ENCODE measurements at places on chromosomes 7 and 10.

DNA sequence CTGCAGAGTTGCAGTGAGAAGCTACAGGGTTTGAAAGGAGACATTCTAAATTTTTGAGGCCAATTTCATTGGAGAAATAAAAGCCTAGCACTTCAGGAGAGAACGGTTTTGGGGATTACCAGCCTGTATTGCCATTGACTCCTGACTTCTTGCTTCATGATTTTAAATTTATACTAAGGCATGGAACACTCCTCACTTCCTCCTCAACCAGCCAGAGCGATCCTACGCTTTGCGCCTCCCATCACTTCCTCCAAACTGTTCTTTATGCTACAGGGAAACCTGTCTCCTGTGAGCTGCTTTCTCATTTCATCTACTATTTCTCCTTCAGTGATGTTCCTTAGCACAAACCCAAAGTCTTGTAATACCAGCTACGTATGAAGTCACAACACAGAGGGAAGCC, 495.1 kb downstream of the SUGCT start:
- DNase-seq, result no peak

- no peak for DNase-seq
Measured at GRCh38 chr10:17616403-17617030, 657 bp downstream of the HACD1 start.

GRCh38 chr10:73950155-73950948, 39.4 kb downstream of the PLAU start:
- DNase-seq, result no peak

- no peak for DNase-seq
Measured at GRCh38 chr7:128910569-128910945, at the start of gene KCP. Gene KCP, minus strand, starts transcription at chr7:128910709. Its CDS starts 33 bp downstream, at chr7:128910676.

DNA sequence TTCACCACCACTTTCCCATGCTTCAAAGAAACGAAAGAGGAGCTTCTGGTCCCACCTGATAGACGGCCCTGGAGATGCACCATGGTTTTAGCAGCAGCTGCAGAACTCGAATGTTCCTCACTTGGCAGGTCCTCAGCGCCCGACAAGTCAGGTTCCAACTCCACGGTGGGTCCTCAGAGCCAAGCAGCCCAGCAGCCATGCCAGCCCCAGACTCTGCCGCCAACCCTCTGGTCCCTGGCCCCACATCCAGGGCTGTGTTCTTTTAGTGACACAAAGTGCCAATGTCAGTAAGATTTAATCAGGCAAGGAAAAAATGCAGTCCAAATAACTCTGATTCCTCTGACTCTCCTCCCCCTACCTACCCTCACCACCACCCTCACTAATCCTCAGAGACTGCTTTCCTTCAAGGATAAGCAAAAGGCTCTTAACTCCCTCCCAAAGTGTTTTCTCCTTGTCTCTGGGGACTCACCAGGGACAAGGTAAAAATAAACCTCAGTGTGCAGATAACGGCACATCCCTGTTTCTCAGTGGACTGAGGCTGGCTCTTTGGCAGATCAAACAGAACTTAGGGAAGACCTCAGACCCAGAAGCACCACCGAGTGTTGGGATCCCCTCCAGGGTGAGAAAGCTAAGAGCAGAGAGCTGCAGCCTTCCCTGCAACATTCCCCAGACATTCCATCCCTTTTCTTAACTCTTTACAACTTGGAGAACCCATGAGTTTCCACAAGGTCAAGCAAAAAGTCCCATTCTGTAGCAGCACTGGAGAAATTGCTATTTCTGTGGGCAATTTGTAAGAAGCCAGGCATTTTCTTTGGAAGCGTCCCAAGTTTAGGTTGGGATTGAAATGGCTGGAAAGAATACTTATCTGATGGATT, 358.9 kb downstream of the FRMD4A start:
- DNase-seq, result no peak

DNA sequence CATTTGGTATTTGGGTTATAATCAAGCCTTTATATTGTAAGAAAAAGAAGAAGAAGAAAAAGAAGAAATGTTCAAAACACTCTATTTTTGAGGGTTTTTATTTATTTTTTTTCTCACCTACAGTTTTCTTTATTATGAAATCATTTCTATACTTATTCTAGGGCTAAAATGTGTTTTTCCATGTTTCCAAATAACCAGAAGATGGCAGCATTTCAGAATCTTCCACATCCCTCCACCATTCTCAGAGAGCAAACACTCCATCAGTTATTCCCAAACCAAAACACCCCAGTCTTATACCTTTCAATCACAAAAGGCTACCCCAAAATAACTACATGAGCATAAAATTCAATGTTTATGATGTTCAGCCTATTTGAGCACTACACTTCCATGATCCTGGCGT, 38.7 kb upstream of the PPP1R17 start:
- no peak for DNase-seq

DNA sequence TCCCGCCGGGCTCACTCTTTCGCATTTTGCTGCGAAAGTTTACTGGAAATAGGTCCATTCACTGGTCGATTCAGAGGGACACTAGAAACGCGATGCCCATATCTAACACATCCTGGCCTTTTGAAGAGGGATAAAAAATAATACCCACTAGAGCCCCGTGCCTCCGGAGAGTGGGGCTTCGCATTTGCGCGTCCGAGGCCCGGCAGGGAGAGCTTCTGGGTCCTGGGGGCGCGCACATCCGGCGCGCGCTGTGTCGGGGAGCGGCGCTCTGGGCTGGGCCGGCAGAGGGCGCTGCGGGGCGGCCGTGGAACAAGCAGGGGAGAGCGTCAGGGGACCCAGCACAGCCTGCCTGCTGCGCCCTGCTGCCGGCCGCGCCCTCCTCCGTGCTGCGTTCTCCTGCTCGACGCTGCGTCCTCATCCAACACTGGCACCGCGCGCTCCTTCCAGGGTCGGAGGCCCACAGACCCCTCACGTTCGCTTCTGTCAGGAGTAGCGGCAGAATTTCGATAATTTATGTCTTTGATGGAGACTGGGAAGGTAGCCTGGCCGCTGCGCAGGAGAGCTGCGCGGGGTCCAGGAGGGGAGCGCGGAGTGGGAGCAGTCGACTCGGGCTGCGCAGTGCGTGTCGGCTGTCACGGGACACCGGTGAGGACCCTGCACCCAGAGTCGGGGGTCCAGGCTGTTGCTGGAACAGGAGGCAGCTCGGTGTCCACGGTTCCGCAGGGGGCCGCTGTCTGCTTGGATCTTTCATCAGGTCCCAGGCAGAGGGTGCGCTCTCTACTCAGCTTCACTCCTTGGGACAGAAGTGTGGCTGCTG, 41.5 kb upstream of the ZNF32 start:
- DNase-seq, result peak; percentile 43

GRCh38 chr10:31875608-31876007, 53.0 kb downstream of the ARHGAP12 start:
- DNase-seq, result no peak

- DNase-seq, result no peak
Measured at GRCh38 chr10:15852111-15852557, 8.2 kb downstream of the MINDY3 start.

- no peak for DNase-seq
Measured at GRCh38 chr10:76463111-76463510, 1031.7 kb downstream of the LRMDA start.

DNA sequence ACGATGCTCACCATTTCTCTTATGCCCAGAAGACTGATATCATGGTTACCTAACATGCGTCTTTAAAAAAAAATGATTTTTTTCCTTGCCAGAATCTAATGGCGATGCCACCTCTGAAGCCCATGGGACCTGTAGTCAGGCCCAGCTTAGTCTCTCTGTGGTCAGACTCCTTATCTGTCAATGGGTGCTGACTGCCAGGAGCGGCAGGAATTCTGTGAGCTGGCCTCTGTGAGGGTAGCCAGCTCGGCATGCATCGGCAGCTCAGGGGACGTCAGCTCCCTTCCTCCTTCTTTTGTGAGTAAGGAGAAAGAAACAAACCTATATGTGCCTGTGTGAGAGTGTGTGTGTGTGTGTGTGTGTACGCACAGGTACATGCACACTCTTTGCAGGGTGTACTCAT, 49.9 kb upstream of the ZRANB1 start:
- DNase-seq, result no peak

GRCh38 chr7:7795630-7796121, 77.3 kb upstream of the RPA3 start:
- DNase-seq, result no peak

- no peak for DNase-seq
Measured at GRCh38 chr7:39672176-39672575, 48.8 kb downstream of the RALA start.

DNA sequence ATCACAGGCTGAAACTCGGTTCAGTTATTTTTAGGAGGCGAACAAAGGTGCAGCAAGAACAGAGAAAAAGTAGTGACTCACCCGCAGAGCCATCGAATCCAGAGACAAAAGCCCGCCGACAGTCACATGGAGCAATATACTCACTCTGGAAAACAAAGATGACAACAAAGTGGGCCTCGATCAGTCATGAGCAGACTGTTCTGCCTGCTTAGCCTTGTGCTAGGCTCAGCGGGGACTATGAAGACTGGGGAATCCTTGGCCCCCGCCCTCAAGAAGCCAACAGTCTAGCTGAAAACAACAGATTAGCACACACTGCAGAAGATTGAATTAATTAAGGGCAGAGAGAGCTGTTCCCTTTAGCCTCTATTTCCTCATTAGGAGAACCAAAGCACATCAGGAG, 30.4 kb downstream of the XPNPEP1 start:
- DNase-seq, result no peak

- DNase-seq, result no peak
Measured at GRCh38 chr10:33229252-33229948, 105.1 kb downstream of the NRP1 start.

- peak; percentile 74 for DNase-seq
Measured at GRCh38 chr7:142375710-142376313, 118.0 kb upstream of the PRSS58 start.

GRCh38 chr7:14504134-14504533, 398.4 kb downstream of the DGKB start:
- no peak for DNase-seq

GRCh38 chr7:2255145-2256139, 13.4 kb downstream of the NUDT1 start:
- DNase-seq, result no peak

- no peak for DNase-seq
Measured at GRCh38 chr7:90111-91063, 102.0 kb upstream of the FAM20C start.
